Aorta (tissue), 5 donors: ENCODE measurements at places on chromosomes 2 and 18. TPM values are rescaled to one million over a fixed set of nuclear protein-coding genes. Genes with fewer than 3 reads are reported as not detected.

DNA sequence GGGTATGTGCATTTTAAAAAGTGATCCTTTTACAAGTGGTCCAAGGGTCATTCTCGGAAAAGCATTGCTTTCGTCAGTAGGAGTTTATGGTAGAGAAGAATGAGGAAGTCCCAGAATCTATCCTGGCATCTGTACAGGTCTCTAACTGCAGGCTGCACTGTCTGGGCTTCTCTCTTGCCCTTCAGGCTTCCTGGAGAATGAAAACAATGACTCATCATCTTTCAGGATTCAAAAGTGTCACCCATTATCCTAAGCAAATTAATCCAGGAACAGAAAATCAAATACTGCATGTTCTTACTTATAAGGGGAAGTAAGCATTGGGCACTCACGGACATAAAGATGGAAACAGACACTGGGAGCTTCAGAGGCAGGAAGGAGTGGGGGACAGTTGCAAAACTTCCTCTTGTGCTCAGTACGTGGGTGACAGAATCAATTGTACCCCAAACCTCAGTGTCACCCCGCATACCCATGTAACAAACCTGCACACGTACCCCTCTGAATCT, 60.2 kb upstream of the TXNDC2 start:
- no peaks in the 10 kb centered on the region for H3K27me3 ChIP-seq
- DNase-seq, result no peak
- H3K4me1 ChIP-seq, result peaks cover 3% of the 10 kb centered on the region

DNA sequence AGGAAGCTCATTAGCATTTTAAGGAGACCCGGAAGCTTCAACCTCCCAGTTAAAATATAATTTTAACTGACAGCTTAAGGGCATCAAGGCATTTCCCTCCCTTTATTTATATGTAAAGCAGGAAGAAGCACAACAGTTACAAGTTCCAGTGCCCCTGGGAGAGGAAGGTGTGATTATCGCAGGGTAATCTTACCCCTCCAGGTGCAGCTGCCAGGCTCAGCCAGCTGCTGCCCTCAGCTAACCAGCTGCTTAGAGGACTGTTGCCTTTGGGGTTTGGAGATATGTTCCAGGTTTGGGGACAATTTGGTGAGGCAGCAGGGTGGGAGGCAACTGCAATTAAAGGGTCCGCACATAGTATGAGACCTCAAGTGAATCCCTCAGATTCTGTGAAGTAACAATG, 55.3 kb upstream of the SETBP1 start:
- DNase-seq, result no peak
- H3K27me3 ChIP-seq, result no peaks in the 10 kb centered on the region
- H3K4me1 ChIP-seq, result no peaks in the 10 kb centered on the region
- H3K4me3 ChIP-seq, result no peak overlapping the region
- no peak overlapping the region for H3K27ac ChIP-seq

GRCh38 chr2:240627736-240628506, 2.6 kb downstream of the GPR35 start:
- H3K36me3 ChIP-seq, result no peaks in the 10 kb centered on the region
- no peaks in the 10 kb centered on the region for H3K4me1 ChIP-seq
- no peaks in the 10 kb centered on the region for H3K27me3 ChIP-seq
- H3K4me3 ChIP-seq, result no peak overlapping the region

PSMA8 gene
- not detected for total RNA-seq

AGAP1 gene
- 32.7 TPM for total RNA-seq

DSG2 gene
- total RNA-seq, result 4.3 TPM

DNA sequence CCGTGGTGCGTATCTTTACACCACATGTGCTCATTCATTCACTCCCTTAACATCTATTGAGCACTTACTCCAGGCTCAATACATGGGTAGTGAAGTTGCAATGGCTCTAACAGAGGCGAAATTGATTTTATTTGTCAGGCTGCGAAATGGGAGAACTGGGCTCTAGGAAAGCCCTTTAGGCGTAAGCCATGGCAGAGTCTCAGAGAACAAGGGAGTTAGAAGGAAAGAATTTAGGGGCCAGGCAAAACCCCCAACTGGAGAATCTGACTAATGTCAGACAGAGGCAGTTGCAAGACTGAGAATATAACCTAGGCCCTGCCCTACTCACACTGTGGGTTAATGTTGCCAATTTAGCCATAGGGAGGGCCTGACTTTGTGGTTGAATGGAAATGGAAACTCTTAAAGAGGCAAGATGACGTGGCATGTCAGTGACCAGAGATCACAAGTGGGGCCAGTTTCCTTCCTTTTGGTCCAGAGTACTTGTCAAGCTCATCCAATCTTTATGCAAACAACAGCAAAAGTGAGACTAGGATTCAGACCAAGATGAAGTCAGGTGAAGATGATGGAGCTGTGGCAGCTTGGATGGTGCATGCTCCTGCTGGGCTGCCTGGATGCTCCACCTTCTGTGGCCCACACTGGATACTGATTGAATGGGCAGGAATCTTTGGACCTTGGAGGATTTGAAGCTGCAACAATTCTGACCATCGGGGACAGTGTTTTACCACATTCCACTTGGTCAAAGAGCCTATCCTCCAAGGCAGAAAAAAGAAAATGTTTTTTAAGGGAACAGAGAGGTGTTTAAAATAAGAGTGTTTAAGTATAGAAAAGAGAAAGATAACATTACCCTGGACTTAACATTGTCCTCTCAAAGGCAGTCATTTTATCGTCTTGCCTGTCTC, 92.2 kb downstream of the CAPN13 start:
- no peaks in the 10 kb centered on the region for H3K36me3 ChIP-seq
- no peak overlapping the region for H3K27ac ChIP-seq
- no peaks in the 10 kb centered on the region for H3K27me3 ChIP-seq
- no peak overlapping the region for H3K4me3 ChIP-seq

GRCh38 chr2:186544255-186544675, 45.6 kb upstream of the ITGAV start:
- DNase-seq, result no peak
- H3K27me3 ChIP-seq, result no peaks in the 10 kb centered on the region
- H3K4me1 ChIP-seq, result no peaks in the 10 kb centered on the region
- H3K36me3 ChIP-seq, result no peaks in the 10 kb centered on the region
- H3K4me3 ChIP-seq, result no peak overlapping the region

DNA sequence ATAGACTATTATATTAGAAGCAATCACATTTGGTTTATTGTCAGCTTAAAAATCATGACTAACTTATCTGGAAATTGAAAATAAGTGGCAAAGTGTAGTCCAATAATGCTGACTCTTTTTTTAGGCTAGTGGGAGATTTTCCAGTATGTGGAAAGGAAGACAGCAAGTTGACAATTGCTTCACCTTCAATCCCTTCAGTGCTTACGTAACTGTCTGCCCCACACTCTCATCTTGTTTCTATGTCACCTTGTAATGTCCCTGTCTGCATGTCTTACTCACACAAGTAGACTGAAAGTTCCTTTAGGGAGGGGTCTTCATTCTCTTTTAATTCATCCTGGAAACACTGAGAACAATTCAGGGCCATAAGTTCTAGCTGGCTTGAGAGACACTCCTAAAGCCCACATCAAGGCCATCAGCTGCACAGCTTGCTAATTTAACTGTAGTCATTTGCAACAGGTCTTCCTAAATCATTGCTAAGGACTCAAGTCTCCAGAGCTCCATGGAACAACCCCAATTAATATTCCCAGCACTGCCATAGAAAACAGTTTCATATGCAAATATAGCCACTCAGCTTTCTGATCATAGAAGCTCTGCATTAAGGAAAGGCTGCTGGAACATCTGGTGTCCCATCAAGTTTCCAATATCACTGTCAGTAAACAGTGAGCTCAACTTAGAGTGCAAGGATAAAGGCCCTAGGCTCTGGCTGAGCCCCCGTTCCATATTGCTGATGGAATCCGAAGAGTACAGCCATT, 230.5 kb downstream of the ETAA1 start:
- no peaks in the 10 kb centered on the region for H3K27me3 ChIP-seq
- no peak for DNase-seq

NAT8 gene
- not detected for total RNA-seq

- no peaks in the 10 kb centered on the region for H3K4me1 ChIP-seq
- H3K27me3 ChIP-seq, result no peaks in the 10 kb centered on the region
- no peak overlapping the region for H3K4me3 ChIP-seq
- no peak for DNase-seq
- no peaks in the 10 kb centered on the region for H3K36me3 ChIP-seq
Observed at GRCh38 chr2:161956738-161957137, 117.3 kb downstream of the DPP4 start.

DNA sequence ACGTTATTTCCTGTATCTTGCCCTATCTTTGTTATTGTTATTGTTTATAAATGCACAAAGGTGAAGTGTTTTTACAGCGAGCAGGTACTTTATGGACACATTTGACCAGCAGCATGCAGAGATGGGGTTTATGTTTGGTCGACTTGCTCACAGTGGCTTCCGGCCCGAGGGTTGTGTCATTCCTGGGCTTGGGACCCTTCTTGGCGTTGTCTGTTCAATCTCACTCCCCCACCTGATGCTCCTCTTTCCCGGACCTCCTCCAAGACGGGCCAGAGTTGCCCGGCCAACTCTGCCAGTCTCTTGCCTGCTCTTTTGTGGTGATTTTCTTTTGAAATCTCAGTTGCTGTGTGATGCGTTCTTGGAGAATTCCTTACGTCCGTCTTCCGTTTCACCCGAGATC, 153.9 kb downstream of the TWIST2 start:
- no peaks in the 10 kb centered on the region for H3K4me1 ChIP-seq
- no peaks in the 10 kb centered on the region for H3K27me3 ChIP-seq
- no peak overlapping the region for H3K27ac ChIP-seq
- H3K36me3 ChIP-seq, result no peaks in the 10 kb centered on the region
- no peak overlapping the region for H3K4me3 ChIP-seq

DNA sequence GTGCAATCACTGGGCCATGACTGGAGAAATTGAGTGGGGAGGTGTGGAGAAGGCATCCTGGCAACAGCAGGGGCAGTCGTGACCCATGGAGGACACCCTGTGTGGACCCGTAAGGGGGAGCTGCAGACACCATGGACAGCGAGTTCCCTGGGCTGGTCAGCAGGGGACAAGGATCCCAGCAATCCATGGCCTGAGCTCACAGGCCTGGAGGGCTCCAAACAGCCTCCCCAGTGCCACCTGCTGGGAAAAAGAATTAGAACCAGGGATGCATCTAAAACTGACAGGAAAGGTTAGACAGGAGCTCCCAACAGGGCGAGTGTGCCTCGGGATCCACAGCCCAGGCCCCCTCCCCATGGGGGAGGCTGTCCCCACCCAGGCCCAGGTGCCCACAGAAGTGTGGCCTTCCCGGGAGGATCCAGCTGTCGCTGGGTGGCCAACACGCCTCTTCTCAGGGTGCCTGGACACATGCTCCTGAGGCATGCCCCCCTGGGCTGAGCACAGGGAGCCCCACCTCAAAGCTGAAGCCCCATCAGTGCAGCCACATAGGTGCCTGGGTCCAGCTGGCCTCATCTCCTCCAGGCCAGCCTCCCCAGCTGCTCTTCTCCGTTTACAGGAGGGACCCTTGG, 20.5 kb upstream of the KIF1A start:
- no peaks in the 10 kb centered on the region for H3K27me3 ChIP-seq
- DNase-seq, result no peak
- no peak overlapping the region for H3K27ac ChIP-seq
- no peak overlapping the region for H3K4me3 ChIP-seq
- no peaks in the 10 kb centered on the region for H3K36me3 ChIP-seq
